Activated CD8-positive, alpha-beta T cell treated with anti-CD3 and anti-CD28 coated beads, Interleukin-2, amount 10 ng/mL, durations not matched to agents 7 days and 5 days (primary cell): ENCODE measurements at places on chromosomes 13 and 19. TPM values are rescaled to one million over a fixed set of nuclear protein-coding genes. Genes with fewer than 3 reads are reported as not detected.

Gene PRKACA
- 72.4 TPM for total RNA-seq

Gene ATXN8OS
- total RNA-seq, result not detected

Gene PSENEN
- total RNA-seq, result 44.1 TPM

Gene KASH5
- not detected for total RNA-seq

Gene CBLC
- not detected for total RNA-seq

Gene PSPN
- 2.1 TPM for total RNA-seq

Gene NLRP9
- not detected for total RNA-seq

Gene CBY2
- not detected for total RNA-seq

Gene IQCN
- 4.2 TPM for total RNA-seq

Gene IL11
- 0.26 TPM for total RNA-seq

Gene ARRDC5
- 0.81 TPM for total RNA-seq

Gene TMEM238
- 26.7 TPM for total RNA-seq

Gene ZMYM2
- total RNA-seq, result 45.6 TPM

Gene PTPRH
- not detected for total RNA-seq

Gene SERPINE3
- not detected for total RNA-seq

Gene CEACAM7
- not detected for total RNA-seq

Gene SBK2
- total RNA-seq, result not detected

Gene NCR1
- 0.26 TPM for total RNA-seq

Gene NCAN
- not detected for total RNA-seq

Gene EDDM13
- total RNA-seq, result 2.3 TPM

GRCh38 chr19:6699935-6700334 is 20.5 kb downstream of the C3 start:
- H3K4me1 ChIP-seq, result peaks cover 15% of the 10 kb centered on the region
- no peak overlapping the region for H3K4me3 ChIP-seq
- H3K36me3 ChIP-seq, result no peaks in the 10 kb centered on the region
- no peak for DNase-seq
- H3K27me3 ChIP-seq, result peaks cover 2% of the 10 kb centered on the region

DNA sequence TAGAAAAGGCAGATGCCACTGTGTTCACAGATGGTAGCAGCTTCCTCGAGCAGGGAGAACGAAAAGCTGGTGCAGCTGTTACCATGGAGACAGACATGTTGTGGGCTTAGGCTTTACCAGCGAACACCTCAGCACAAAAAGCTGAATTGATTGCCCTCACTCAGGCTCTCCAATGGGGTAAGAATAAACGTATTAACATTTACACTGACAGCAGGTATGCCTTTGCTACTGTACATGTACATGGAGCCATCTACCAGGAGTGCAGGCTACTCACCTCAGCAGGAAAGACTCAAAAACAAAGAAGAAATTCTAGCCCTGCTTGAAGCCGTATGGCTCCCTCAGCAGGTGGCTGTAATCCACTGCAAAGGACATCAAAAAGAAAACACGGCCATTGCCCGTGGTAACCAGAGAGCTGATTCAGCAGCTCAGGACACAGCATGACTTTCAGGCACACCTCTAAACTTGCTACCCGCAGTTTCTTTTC is 197.7 kb downstream of the ZNF737 start:
- no peaks in the 10 kb centered on the region for H3K4me1 ChIP-seq
- H3K27me3 ChIP-seq, result no peaks in the 10 kb centered on the region
- H3K4me3 ChIP-seq, result no peak overlapping the region
- no peak for DNase-seq
- H3K27ac ChIP-seq, result no peak overlapping the region

- H3K27me3 ChIP-seq, result no peaks in the 10 kb centered on the region
- H3K27ac ChIP-seq, result peak overlapping the region; percentile 82
- peak overlapping the region; percentile 47 for H3K4me3 ChIP-seq
Measured at GRCh38 chr19:12783849-12784393, 7.4 kb upstream of the JUNB start.

DNA sequence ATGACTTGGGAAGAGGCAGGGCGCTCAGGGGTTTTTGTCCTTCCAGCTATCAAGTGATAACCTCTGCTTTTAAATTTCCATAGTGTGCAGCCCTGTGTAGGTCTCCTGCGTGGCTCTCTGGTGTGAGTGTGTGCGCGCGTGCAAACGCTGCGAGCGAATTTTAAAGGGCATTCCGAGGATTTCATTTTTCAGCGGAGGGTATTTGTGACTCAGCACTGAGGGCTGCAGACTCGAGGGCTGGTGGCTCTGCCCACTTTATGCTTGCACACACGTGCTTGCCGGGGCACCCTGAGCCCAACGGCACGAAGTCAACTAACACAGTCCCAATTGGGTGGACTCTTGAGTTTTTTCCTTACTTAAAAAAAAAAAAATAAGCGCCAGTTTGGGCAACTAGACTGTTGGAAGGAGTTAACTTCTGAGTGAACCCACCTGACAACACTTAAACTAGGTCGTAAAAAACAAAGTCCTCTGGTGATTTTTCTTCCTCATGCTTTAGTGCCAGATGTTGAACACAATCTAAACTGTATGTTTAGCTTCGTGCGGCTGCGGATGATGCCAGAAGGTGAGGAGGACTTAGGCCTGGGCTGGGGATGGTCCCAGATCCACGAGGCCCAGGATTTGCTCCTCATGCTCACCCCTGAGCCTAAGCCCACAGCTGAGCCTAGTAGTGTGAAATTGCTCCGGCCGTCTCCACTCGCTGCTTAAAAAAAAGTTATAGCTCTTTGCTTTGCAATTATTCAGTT is 2.1 kb downstream of the FGF9 start:
- peaks cover 63% of the 10 kb centered on the region for H3K27me3 ChIP-seq
- no peak overlapping the region for H3K27ac ChIP-seq
- peak overlapping the region; percentile 64 for H3K4me3 ChIP-seq
- H3K36me3 ChIP-seq, result peaks cover 1% of the 10 kb centered on the region
- H3K4me1 ChIP-seq, result peaks cover 44% of the 10 kb centered on the region

- DNase-seq, result no peak
- H3K4me3 ChIP-seq, result no peak overlapping the region
- peaks cover 12% of the 10 kb centered on the region for H3K36me3 ChIP-seq
- no peak overlapping the region for H3K27ac ChIP-seq
- peaks cover 16% of the 10 kb centered on the region for H3K4me1 ChIP-seq
Measured at GRCh38 chr13:52847682-52848432, 583 bp downstream of the PCDH8 start.

GRCh38 chr19:1261798-1262622 is 7.1 kb upstream of the CIRBP start:
- DNase-seq, result peak; percentile 55
- peaks cover 69% of the 10 kb centered on the region for H3K4me1 ChIP-seq
- no peaks in the 10 kb centered on the region for H3K27me3 ChIP-seq
- peak overlapping the region; percentile 97 for H3K4me3 ChIP-seq
- H3K36me3 ChIP-seq, result peaks cover 40% of the 10 kb centered on the region

GRCh38 chr19:10043286-10043927 is 30.1 kb downstream of the RDH8 start:
- H3K36me3 ChIP-seq, result no peaks in the 10 kb centered on the region
- DNase-seq, result no peak
- peaks cover 6% of the 10 kb centered on the region for H3K27me3 ChIP-seq
- H3K4me3 ChIP-seq, result no peak overlapping the region
- no peaks in the 10 kb centered on the region for H3K4me1 ChIP-seq

DNA sequence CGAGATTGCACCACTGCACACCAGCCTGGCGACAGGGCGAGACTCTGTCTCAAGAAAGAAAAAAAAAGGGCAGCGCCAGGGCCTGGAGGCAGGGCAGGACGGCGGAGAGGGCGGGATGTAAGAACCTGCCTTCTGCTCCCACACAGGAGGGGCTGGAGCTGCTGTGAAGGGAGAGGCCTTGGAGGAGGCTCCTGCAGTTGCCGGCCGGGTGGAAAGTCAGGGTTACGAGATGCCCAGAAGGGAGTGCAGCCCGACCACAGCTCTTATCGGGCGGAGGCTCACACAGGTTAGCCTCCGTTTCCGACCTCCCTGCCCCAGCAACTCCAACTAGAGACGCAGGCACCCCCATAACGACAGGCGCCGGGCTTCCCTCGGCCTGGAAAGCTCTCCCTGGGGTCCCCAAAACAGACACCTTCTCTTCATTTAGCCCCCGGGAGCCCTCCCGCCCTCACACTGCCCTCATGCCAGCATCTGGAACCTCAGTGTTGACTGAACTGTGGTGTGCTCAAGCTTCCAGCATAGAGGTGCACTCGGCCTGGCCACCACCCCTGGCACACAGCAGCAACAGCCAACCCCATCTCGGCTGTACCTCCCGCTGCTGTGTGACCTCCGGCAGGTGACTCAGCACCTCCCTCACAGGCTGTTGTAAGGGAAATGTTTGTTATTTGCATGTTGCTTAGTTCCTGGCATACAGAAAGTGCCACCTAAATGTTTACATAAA is 1.4 kb downstream of the PLPP2 start:
- peak; percentile 38 for DNase-seq
- H3K4me3 ChIP-seq, result no peak overlapping the region
- no peak overlapping the region for H3K27ac ChIP-seq
- H3K36me3 ChIP-seq, result no peaks in the 10 kb centered on the region

- H3K4me3 ChIP-seq, result no peak overlapping the region
- DNase-seq, result no peak
- peaks cover 19% of the 10 kb centered on the region for H3K27me3 ChIP-seq
- no peak overlapping the region for H3K27ac ChIP-seq
Measured at GRCh38 chr19:50686310-50687032, 33.1 kb downstream of the SHANK1 start.

DNA sequence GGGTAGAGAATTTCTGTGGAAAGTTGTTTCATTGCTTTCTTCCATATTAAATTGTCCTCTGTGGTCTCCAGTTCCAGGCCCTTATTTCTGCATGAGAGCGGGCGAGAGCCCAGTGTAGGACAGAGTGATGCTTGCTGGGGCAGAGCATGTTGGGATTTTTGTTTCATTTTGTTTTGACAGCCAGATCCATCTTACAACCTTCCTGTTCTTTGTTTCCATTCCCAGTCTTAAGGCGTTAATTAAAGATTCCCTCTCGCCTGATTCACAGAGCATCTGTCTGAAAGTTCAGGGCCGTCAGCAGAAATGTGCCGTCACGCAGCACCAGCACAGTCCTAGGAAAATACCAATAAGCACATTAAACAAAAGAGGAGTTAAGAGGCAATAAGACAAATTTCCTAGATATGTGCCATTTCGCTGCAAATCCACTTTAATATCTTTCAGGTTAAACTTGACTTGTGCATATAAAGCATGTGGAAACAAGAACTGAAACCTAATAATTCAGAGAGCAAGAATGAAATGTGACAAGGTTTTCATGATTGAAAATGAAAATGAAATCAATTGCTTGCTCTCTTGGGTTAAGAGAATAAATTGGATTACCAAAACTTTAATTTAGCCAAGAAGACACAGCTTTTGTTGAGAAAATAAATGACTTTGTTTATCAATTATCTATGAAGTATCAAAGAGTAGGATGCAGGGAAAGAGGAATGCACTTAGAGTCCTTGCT is 210.7 kb upstream of the SLC10A2 start:
- no peak overlapping the region for H3K27ac ChIP-seq
- no peaks in the 10 kb centered on the region for H3K27me3 ChIP-seq
- DNase-seq, result no peak
- H3K4me3 ChIP-seq, result no peak overlapping the region
- H3K4me1 ChIP-seq, result no peaks in the 10 kb centered on the region

- H3K27me3 ChIP-seq, result peaks cover 14% of the 10 kb centered on the region
- H3K4me3 ChIP-seq, result no peak overlapping the region
- H3K4me1 ChIP-seq, result no peaks in the 10 kb centered on the region
- H3K36me3 ChIP-seq, result no peaks in the 10 kb centered on the region
- no peak overlapping the region for H3K27ac ChIP-seq
Measured at GRCh38 chr19:5489551-5489950, 34.3 kb downstream of the ZNRF4 start.

- no peaks in the 10 kb centered on the region for H3K27me3 ChIP-seq
- H3K4me1 ChIP-seq, result peaks cover 30% of the 10 kb centered on the region
- H3K27ac ChIP-seq, result no peak overlapping the region
- DNase-seq, result no peak
Measured at GRCh38 chr13:21013682-21014038, 47.7 kb downstream of the LATS2 start.

DNA sequence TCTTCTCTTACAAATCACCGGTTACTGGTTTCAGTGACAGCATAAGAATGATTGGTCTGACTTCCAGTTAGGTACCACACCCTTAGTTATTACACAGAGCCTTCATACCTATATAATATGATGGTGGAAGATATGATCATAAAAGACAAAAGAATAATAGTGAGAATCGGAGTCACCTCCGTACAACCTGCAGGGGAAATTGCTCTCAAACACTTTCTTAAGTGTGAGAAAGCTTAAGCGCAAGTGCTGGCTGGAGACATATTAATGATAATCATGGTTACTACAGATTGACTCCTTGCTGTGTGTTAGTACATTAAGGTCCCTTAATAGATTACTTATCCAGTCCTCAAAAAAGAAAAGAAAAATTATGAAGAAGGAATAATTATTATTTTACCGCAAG is 1.8 kb upstream of the LHFPL6 start:
- H3K36me3 ChIP-seq, result no peaks in the 10 kb centered on the region
- no peak overlapping the region for H3K27ac ChIP-seq
- H3K27me3 ChIP-seq, result peaks cover 46% of the 10 kb centered on the region
- H3K4me1 ChIP-seq, result peaks cover 9% of the 10 kb centered on the region
- DNase-seq, result no peak

GRCh38 chr19:44823373-44823698 is 14.4 kb downstream of the BCAM start:
- DNase-seq, result no peak
- H3K27ac ChIP-seq, result no peak overlapping the region
- H3K4me3 ChIP-seq, result no peak overlapping the region
- no peaks in the 10 kb centered on the region for H3K36me3 ChIP-seq

GRCh38 chr13:46489586-46490023 is 63.4 kb upstream of the LRCH1 start:
- no peaks in the 10 kb centered on the region for H3K4me1 ChIP-seq
- no peak overlapping the region for H3K4me3 ChIP-seq
- H3K27ac ChIP-seq, result no peak overlapping the region
- H3K27me3 ChIP-seq, result no peaks in the 10 kb centered on the region
- no peak for DNase-seq

- H3K36me3 ChIP-seq, result no peaks in the 10 kb centered on the region
- peaks cover 24% of the 10 kb centered on the region for H3K27me3 ChIP-seq
- H3K4me1 ChIP-seq, result no peaks in the 10 kb centered on the region
Measured at GRCh38 chr19:39754544-39754943, 16.7 kb upstream of the CLC start.

- H3K4me1 ChIP-seq, result peaks cover 26% of the 10 kb centered on the region
- H3K36me3 ChIP-seq, result peaks cover 26% of the 10 kb centered on the region
- H3K4me3 ChIP-seq, result no peak overlapping the region
- H3K27me3 ChIP-seq, result no peaks in the 10 kb centered on the region
Measured at GRCh38 chr13:46682707-46683106, 114.3 kb downstream of the ESD start.

GRCh38 chr13:86946734-86947133 is 724.4 kb upstream of the SLITRK5 start:
- no peaks in the 10 kb centered on the region for H3K36me3 ChIP-seq
- H3K27me3 ChIP-seq, result no peaks in the 10 kb centered on the region
- DNase-seq, result no peak
- no peak overlapping the region for H3K27ac ChIP-seq
- no peak overlapping the region for H3K4me3 ChIP-seq

- H3K36me3 ChIP-seq, result no peaks in the 10 kb centered on the region
- no peak for DNase-seq
- H3K27ac ChIP-seq, result no peak overlapping the region
- peaks cover 4% of the 10 kb centered on the region for H3K4me1 ChIP-seq
- no peak overlapping the region for H3K4me3 ChIP-seq
Measured at GRCh38 chr13:110300090-110300815, 6.7 kb downstream of the COL4A1 start.

- H3K27me3 ChIP-seq, result no peaks in the 10 kb centered on the region
- peak overlapping the region; percentile 20 for H3K27ac ChIP-seq
- H3K4me3 ChIP-seq, result no peak overlapping the region
- H3K36me3 ChIP-seq, result peaks cover 18% of the 10 kb centered on the region
- no peak for DNase-seq
Measured at GRCh38 chr19:11069561-11069960, 19.7 kb upstream of the LDLR start.
